ENCODE measurements at places on chromosomes 13 and 19.
A peak's percentile ranks its signal among the peaks of the same experiment; 100 is the strongest.

DNA sequence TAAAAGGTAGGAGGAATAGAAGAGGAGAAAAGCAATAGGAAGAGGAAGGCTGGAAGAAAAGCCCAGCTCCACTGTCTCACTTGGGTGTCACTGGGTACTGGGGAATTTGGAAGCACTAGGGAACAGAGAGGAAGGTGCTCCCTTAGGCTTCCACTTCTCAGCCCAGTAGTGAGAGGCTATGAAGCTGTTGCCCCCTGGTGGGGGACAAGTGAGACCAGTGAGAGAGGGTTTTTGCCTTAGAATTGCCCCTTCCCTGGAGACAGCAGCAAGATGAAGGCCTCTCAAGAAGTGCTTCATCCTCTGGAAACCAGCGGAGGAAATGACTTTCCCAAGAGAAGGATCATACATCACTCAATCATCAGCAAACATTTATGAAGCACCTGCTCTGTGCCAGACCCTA, 4.7 kb upstream of the ZNF606 start:
- no peak for DNase-seq

- no peak for DNase-seq
These were observed 247.7 kb upstream of the SLITRK1 start for GRCh38 chr13:84129966-84130365.

DNA sequence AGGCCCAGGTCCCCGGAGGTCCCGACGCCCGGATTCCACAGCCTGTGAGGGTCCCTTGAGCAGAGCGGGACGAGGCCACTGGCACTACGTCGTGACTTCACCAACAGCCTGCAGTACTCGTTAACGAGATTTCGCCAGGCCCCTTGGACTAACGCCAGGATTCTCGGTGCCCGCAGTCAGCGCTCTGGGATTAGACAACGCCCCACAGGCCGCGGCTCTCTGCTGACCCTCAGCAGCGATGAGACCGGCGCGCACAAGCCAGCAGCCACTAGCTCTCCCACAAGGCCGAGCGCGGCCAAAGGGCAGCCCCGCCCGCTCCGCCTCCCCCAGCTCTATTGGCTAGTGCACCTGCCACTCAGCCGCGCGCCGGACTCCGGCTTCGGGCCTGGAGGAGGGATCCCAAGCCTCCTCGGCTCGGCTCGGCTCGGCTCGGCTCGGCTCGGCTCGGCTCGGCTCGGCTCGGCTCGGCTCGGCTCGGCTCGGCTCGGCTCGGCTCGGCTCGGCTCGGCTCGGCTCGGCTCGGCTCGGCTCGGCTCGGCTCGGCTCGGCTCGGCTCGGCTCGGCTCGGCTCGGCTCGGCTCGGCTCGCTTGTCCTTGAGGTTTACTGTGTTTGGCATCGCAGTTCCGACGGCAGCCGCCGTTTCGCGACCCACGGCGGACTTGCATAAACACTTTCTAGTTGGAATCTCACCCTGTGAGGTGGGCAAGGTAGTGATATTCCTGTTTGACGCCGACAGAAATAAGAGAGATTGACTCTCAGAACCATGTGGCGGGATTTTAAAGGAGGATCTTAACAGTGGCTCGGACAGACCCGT, 231.7 kb upstream of the SERP2 start:
- peak; percentile 99 for DNase-seq

DNA sequence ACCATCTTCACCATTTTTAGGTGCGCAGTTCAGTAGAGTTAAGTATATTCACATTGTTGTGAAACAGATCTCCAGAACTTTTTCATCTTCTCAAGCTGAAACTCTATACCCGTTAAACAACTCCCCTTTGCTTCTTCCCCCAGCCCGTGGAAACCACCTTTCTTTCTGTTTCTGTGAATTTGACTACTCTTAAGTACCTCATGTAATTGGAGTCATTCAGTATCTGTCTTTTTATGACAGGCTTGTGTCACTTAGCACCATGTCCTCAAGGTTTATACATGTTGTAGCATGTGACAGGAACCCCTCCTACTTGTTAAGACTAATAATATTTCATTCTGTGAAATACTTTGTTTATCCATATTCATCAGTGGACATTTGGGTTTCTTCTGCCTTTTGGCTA, 52.8 kb downstream of the TNFRSF19 start:
- DNase-seq = no peak

DNA sequence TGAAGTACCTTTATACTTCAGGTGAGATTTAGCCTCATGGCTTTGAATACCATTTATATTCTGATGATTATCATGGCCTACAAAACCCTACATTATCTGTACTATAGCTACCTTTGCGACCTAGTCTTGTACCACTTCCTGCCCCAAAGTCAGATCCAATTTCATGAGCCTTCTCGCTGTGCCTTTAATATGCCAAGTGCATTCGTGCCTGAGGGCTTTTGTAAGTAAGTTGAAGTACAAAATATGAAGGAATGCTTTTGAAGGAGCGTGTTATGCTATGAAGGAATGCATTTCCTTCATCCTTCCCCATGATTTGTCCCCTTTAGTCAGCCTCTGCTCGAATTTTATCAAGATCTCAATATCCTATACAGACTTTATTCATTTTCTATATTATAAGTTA, 9.2 kb upstream of the RASL11A start:
- no peak for DNase-seq

DNA sequence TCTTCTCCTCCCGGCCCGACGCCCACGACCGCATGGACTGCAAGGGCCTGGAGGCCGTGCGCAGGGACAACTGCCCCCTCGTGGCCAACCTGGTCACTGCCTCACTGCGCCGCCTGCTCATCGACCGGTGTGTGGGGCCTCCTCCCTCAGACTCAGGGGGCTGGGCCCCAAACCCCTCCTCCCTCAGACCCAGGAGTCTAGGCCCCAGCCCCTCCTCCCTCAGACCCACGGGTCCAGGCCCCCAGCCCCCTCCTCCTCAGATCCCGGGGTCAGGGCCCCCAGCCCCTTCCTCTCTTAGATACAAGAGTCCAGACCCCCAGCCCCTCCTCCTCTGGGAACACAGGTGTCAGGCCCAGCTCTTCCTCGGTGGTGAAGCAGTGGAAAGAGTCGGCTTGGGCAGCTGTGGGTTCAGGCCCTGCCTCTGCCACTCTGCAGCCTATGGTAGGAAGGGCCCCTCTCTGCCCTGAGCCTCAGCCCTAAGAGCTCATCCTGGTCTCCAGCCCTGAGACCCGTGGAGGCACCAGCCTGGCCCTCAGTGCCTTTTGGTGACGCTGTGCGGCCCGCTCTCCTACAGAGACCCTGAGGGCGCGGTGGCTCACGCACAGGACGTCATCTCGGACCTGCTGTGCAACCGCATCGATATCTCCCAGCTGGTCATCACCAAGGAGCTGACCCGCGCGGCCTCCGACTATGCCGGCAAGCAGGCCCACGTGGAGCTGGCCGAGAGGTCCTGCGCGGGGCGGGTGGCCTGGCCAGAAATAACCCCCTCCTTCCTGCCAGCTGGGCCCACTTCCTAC, 3.7 kb upstream of the SPIB start:
- DNase-seq = peak; percentile 87

GRCh38 chr19:56900573-56901097, 60.1 kb upstream of the PEG3 start:
- DNase-seq = no peak

GRCh38 chr19:17721821-17722220, 2.5 kb downstream of the MAP1S start:
- DNase-seq = no peak

- no peak for DNase-seq
These were observed 671.5 kb upstream of the PCDH20 start for GRCh38 chr13:62087124-62087523.

- DNase-seq = no peak
These were observed 1138.0 kb upstream of the SLC10A2 start for GRCh38 chr13:104204177-104204576.

- DNase-seq = no peak
These were observed 154.7 kb upstream of the SGCG start for GRCh38 chr13:23025864-23026608.

DNA sequence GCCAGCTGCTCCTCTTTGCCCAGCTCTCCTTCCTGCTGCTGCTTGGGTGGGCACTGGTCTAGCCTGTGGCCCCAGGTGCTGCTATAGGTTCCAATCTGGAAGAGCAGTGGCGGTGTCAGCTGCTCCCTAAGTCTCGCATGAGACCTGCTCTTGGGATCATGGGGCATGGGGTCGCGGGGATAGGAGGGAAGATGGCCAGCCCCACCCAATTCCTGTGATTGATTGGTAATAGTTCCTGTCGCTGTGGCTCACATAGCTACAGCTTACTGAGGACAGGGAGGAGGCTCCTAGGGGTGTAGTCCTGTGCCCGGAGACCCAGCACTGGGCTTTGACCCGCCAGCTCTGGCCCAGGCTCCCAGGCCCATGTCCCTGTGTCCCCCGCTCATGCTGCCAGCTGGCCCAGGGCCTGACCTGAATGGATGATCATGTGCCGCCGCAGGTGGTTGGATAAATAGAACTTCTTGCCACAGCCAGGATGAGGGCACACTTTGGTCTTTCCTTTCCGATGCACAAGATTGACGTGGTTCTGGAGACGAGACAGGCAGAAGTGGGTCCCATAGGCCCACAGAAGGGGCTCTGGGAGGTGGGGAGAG, 4.5 kb upstream of the ELAVL3 start:
- no peak for DNase-seq

DNA sequence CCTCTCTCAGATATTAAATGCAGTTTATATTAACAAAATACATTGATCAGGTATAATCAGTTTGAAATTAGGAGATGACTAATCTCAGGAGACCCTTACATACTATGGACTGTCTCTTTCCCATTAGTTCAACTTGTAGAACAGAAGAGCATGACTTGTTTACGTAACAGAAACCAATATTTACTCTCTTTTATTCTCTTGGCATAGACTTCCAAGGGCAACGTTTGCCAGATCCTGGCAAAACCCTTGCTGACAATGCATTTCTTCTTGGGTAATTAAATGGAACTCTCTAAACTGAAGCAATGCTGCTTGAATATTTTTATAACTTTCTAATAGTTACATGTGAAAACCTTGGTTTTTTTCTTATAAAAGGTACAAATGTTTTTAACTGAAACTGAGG, 68.3 kb upstream of the MYO16 start:
- no peak for DNase-seq

Data from activated T-cell treated with anti-CD3 and anti-CD28 coated beads, Interleukin-2, amount 50 U/mL, for 24 hours (primary cell).